Ovary (tissue), 10 donors: ENCODE measurements at places on chromosomes 1 and 21. TPM values are rescaled to one million over a fixed set of nuclear protein-coding genes. Genes with fewer than 3 reads are reported as not detected.
A peak's percentile ranks its signal among the peaks of the same experiment; 100 is the strongest.

DNA sequence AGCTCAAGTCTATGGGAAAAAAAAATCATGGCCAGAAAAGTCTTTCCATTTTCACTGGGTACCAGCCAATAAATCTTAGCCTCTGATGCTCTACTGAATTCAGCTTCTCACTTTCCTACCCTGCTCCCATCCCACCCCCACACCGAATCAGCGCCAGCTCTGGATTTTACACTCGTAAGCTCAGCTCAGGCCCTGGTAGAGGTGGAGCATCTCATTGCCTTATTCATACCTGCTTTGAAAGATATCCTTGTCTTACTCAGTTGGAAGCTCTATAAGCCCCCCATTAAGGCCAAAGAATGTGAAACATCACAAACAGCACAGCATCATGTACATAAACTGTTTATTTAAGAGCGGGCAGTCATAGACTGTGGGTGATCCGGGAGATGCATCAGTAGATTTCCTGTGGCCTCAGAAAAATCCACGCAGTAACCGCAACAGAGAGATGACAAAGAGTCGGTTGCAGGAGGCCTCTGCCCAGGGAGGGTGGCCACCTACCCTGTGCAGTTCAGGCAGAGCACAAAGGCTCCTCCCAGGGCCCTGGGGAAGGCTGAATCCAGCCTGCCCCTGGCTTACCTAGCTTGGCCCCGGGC, 36.4 kb upstream of the ETS2 start:
- DNase-seq, result no peak

GRCh38 chr1:39852876-39853275, 30.4 kb downstream of the TRIT1 start:
- DNase-seq, result no peak

DNA sequence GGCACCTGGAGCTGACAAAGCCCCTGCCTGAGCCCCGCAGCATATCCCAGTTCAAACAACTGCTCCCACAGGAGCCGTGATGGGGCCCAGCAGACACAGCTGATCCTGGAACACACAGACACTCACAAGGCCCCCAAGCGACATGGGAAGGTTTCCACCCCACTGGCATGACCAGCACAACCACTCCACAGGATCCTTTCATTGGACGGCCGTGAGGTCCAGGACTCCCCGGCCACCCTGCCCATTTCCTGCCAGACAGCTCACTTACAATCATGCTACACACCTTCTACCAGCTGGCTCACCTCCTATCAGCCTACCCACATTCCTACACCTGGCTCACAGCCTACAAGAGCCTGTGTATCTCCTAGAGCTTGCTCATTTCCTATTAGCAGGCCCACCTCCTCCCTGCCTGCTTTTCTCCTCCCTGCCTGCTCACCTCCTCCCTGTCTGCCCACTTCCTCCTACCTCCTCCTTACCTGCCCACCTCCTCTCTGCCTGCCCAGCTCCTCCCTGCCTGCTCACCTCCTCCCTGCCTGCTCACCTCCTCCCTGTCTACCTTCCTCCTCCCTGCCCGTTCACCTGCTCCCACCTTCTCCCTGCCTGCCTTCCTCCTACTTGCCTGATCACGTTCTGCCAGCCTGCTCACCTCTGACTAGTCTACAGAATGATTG, 73.9 kb downstream of the MATN1 start:
- no peak for DNase-seq

DNA sequence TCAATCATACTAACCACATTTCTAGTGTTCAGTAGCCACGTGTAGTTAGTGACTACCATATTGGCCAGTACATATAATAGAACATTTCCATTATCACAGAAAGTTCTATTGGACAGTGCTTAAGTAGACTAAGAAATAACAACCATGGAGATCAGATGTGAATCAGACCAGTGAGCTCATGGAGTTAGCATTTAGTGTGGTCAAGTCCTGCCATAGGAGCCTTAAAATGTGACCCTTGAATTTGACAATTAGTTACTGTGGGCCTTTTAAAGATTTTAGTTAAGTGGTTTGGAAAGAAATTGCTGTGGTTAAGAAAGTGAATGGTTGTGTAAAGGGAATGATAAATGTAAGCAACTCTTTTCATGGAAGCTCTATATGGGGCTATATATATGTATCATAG, 123.4 kb downstream of the POU2F1 start:
- no peak for DNase-seq

The NMNAT1 gene
- total RNA-seq, result 8.2 TPM

DNA sequence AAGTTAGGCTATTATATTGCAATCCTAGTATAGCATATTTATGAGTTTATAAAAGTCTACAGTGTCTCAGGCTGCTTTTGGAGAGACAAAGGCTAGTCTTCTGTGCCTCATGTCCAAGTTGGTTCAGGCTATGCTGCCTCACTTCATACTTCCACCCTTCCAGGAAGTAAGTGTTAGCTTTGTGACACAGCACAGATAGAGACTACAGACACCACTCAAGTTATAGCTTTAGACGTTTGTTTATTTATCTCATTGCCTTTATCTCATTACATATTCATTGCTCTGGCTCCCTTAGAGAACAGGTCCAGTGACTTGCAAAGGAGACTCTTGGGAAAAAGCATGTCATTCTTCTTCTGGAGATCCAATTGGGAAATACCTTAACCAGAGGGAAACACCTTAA, 22.6 kb upstream of the GBP4 start:
- no peak for DNase-seq

DNA sequence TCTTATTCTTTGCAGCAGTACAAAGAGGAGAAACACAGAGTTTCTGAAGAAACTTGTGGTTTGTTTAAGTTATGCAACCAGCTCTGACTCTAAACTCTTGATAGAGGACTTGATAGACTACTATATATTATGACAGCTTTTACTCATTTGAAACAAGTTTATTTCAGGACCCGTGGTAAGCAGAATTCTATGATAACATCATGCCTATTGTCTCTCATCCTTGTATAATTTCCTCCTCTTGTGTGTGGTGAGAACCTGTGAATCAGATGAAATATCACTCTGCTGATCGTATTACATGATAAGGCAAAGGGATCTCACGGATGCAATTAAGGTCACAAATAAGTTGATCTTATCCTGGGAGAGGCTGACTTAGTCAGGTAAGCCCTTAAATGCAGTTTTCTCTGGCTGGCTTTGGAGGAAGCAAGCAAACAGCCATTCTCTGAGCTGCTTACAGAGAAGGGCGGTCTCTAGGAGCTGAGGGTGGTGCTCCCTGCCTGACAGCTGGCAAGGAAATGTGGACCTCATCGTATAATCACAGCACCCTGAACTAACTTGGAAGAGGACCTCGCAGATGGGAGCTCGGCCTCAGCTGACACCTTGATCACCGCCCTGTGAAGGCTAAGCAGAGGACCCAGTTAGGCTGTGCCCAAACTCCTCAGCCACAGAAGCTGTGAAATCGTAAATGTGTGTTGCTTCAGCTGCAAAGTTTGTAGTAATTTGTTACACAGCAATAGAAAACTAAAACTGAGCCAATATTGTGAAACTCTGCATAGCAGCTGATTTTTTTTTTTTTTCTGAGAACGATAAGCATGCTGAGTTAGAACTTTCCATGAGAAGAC, 151.1 kb upstream of the DPT start:
- DNase-seq, result peak; percentile 26

The BSND gene
- total RNA-seq, result not detected
